ENCODE measurements at places on chromosomes 12 and 14.
A peak's percentile ranks its signal among the peaks of the same experiment; 100 is the strongest.

DNA sequence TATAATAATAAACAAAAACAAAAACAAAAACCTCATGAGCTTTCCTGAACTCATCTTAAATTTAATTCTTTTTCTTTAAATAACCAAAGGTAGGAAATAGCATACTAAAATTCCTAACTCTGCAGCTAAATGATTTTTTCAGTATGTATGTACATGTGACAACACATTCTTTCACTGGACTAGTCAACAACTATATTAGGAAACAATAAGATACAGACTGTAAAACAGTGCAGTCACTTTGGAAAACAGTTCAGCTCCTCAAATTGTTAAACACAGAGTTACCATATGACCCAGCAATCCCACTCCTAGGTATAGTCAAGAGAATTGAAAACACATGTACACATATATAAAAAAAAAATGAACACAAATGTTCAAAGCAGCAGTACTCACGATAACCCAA, 64.7 kb downstream of the SPPL3 start:
- DNase-seq, result no peak

DNA sequence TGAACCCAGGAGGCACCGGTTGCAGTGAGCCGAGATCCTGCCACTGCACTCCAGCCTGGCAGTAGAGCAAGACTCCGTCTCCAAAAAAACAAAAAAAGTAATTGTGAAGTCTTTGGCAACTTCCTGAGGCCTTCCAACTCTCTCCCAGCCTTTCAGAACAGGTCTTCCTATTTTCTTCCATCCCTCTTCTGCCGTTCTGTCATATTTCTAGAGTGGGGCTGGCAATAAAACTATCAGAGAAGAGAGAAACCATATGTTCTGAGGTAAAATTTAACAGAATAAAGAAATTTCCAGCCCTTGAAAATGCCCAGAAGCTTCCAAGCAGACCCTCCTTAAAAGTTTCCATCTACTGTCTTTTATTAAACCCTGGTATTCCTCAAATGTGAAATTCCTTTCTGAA, 100.4 kb downstream of the HMGA2 start:
- no peak for DNase-seq

- DNase-seq, result no peak
Observed at GRCh38 chr12:115749071-115749841, 528.2 kb downstream of the MED13L start.

GRCh38 chr12:90181216-90181615, 472.6 kb upstream of the ATP2B1 start:
- DNase-seq, result no peak

DNA sequence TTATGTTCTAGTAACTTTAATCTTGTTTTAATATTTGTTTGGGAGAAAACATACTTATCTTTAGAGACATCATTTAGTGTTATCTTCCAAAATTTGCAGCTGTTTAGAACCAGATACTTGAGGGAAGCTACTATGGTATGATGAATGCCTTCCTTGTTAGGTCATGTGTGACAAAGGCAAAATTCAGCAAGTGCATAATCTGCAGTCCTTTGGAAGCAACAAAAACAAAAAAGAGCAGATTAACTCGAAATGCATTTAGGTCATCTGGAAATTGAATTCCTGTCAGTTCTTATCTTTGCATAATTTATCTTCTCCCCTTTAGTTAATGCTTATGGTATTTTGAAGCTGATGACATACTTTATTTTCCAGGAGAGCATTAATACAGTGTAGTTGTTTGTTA, 3.5 kb downstream of the FBXO34 start:
- no peak for DNase-seq

DNA sequence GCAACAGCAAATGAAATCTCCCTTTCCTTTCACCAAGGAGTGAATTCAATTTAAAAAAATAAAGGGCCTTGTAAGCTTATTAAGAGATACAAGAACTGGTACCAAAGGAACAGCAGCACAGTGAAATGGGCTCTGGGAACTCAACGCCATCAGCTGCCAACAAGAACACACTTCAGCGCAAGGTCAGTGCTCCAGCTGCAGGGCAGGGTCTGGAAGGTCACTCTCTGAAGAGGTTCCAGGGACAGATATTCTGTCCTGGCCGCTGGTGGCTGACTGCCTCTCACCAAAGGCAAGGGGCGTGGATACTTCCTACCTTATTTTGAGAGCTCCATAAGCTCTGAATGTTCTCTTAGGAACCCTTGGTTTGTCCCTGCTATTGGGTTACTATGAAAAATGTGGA, 186.6 kb downstream of the CALM1 start:
- no peak for DNase-seq

- DNase-seq, result no peak
Observed at GRCh38 chr12:130147875-130148596, 14.2 kb upstream of the FZD10 start.

GRCh38 chr12:82019533-82019932, 260.4 kb upstream of the PPFIA2 start:
- DNase-seq, result no peak

- no peak for DNase-seq
Observed at GRCh38 chr12:4069670-4070010, 196.4 kb upstream of the PARP11 start.

- peak; percentile 60 for DNase-seq
Observed at GRCh38 chr14:50344116-50344775, 32.1 kb downstream of the DMAC2L start.

DNA sequence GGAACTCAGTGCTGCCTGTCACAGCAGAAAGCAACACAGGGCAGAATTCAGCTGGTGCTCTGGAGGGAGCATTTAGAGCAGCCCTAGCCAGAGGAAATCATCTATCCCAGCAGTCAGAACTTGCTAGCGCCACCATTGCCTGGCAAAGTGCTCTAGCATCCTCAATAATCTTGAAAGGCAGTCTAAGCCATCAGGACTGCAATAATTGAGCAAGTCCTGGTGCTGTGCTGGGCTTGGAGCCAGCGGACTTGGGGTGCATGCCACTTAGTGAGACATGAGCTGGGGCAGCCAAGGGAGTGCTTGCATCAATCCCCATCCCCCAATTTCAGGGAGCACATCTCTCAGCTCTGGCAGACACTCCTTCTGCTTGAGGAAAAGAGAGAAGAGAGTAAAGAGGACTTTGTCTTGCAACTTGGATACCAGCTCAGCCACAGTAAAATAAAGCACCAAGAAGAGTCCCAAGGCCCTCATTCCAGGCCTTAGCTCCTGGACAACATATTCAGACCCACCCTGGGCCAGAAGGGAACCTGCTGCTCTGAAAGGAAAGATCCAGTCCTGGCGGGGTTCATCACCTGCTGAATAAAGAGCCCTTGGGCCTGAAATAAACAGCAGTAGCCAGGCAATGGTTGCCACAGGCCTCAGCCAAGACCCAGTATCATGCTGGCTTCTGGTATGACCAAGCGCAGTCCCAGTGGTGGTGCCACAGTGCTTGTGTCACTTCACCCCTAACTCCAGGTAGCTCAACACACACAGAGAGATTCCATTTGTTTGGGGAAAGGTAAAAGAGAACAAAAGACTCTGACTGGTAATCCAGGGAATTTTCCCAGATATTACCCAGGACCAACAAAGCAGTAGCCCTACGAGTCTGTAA, 44.5 kb upstream of the ZDHHC17 start:
- no peak for DNase-seq

DNA sequence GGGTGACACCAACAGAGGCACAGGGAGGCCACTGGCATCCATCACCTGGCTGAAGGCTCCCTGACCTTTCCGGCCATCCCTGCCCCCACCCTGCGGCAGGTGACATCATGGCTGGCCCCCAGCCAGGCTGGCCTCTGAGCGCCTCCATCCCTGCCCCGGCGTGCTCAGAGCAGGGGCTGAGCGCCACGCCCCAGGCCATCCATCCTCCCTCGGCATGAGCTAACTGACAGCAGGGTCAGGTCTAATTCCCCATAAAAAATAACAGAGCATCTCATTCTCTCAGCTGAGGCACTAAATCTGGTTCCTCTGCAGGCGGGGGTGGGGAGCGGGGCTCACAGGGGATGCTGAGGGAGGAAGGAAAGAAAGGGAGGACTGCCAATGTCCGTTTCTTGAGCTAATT, 50.7 kb downstream of the PRIMA1 start:
- no peak for DNase-seq

- no peak for DNase-seq
Observed at GRCh38 chr14:49881350-49882001, 11.4 kb upstream of the ARF6 start.

GRCh38 chr14:20219033-20219432, 4.5 kb upstream of the OR11H6 start:
- no peak for DNase-seq

- DNase-seq, result no peak
Observed at GRCh38 chr14:50331596-50331995, 19.5 kb downstream of the DMAC2L start.

DNA sequence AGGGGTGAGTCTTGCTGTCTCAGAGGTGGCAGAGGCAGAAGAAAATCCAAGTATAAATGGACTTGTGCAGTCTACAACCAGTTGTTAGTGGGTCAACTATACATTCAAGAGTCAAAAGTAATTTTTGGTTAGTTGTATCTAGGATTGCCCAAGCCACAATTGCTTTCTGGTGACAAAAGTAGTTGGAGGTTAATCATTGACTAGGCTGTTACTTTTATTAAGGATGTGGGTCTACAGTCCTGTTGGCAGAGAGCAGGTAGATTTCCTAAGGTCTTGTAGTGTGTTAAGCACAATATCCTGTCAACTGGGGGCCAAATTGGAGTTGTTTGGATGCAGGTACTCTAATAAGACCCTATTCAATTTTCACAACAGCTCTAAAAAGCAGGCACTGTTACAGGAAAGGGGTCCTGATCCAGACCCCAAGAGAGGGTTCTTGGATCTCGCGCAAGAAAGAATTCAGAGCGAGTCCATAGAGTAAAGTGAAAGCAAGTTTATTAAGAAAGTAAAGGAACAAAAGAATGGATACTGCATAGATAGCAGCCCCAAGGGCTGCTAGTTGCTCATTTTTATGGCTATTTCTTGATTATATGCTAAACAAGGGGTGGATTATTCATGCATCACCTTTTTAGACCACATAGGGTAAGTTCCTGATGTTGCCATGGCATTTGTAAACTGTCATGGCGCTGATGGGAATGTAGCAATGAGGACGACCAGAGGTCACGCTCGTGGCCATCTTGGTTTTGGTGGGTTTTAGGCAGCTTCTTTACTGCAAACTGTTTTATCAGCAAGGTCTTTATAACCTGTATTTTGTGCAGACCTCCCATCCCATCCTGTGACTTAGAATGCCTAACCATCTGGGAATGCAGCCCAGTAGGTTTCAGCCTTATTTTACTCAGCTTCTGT, 232.6 kb upstream of the SRRM4 start:
- DNase-seq, result no peak

- no peak for DNase-seq
Observed at GRCh38 chr12:46049665-46050064, 59.3 kb upstream of the SCAF11 start.

DNA sequence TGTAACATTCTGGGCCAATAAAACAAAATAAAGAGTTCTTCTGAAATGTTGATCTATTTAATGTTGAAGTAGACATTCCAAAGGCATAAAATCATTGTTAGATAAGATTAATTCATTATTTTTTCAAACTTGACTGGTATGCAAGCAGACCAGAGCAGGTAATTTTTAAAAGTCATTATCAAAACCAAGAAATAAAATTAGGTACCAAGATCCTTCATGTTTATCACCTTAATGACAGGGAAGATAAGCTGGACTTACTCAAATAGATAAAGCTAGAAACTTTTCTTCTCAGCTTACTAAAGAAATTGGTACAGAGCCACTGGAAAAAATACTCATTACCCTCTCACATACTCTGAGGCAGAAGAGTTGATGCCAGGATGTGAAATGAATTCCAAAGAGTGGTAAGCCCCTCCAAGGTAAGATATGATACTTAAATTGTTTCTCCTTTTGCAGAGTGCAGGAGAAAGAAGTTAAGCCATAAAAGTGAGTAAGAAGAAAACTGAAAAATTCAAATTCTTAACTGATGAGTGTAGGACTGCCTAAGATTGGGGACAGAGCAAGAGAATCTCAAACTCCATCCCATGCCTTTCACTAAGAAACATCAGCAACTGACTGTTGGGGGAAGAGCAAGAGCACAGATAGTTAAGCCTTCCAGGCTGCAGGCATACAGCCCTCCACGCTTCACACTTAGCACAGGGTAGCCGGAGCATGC, 111.9 kb downstream of the SLC41A2 start:
- DNase-seq, result no peak

DNA sequence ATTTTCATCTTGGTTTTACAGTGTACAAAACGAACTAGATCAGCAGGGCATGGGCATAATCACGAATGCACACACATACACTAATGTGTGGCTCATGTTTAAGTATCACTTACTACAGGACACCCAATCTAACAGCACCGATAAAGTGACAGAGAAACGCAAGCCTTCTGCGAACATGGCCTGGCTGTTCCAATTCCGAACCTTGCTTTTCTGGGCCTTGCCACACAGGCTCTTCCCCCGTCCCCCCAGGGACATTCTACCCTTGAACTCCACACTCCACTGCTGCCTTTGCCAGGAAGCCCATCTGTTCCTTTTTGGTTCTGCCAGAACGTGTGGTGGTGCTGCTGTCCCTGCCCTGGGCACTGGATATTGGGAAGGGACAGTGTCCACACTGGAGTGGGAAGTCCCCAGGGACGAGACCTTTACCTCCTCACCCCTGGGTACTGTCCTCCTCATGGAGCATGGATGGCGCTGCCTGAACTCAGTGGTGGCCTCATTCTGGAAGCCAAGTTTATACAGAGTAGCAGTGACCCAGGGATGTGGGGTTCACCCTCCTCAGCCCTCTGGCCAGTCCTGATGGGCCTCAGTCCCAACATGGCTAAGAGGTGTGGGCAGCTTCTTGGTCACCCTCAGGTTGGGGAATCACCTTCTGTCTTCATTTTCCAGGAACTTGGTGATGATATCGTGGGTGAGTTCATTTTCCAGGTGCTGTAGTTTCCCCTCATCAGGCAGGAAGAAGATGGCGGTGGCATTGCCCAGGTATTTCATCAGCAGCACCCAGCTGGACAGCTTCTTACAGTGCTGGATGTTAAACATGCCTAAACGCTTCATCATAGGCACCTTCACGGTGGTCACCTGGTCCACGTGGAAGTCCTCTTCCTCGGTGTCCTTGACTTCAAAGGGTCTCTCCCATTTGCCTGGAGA, 7.9 kb downstream of the SERPINA1 start:
- no peak for DNase-seq

DNA sequence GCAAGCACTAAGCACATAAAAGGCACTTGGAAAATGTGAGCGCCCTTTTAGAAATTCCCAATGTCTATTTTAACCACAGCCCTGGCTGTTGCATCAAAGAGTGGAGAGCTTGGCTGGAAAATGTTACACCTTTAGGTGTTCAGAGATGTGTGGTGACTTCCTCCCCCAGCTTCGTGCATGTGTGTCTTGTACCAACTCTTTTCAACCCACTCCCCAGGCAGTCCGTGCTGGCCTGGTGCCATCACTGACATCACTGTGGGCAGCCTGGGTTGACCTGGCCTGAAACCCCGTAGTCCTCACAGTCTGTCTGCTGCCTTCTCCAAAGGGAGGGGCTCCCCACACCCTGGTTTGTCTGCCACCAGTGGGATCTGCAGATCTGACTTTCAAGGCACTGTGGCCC, 101.8 kb downstream of the SCARB1 start:
- no peak for DNase-seq

DNA sequence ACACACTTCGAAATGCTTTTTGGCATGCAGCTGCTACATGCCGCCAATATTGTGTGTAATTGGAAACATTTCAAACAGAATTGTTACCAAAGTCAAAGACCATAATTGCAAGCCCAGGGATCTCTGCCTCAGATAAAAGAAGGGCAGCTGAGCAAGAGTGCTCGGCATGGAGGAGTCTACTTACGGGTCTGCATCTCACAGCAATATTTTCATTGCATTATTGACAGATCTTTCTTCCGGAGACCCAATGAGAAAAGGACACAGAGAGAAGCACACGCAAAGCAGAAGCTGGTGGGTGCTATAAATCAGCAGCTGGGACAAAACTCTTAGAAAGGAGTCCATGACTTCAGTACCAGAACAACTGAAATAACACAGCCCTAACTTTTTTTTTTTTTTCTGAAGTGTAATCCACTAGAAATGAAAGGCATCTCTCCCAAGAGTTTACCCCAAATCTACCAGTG, 4.9 kb downstream of the PRICKLE1 start:
- no peak for DNase-seq
